ENCODE measurements at places on chromosomes 12 and 14.

GRCh38 chr14:69580009-69580577, 5.4 kb upstream of the CCDC177 start:
- peaks cover 6% of the 10 kb centered on the region for H3K27me3 ChIP-seq
- no peaks in the 10 kb centered on the region for H3K36me3 ChIP-seq
- H3K4me1 ChIP-seq: no peaks in the 10 kb centered on the region
- H3K4me3 ChIP-seq: no peak overlapping the region
- no peak overlapping the region for H3K27ac ChIP-seq

DNA sequence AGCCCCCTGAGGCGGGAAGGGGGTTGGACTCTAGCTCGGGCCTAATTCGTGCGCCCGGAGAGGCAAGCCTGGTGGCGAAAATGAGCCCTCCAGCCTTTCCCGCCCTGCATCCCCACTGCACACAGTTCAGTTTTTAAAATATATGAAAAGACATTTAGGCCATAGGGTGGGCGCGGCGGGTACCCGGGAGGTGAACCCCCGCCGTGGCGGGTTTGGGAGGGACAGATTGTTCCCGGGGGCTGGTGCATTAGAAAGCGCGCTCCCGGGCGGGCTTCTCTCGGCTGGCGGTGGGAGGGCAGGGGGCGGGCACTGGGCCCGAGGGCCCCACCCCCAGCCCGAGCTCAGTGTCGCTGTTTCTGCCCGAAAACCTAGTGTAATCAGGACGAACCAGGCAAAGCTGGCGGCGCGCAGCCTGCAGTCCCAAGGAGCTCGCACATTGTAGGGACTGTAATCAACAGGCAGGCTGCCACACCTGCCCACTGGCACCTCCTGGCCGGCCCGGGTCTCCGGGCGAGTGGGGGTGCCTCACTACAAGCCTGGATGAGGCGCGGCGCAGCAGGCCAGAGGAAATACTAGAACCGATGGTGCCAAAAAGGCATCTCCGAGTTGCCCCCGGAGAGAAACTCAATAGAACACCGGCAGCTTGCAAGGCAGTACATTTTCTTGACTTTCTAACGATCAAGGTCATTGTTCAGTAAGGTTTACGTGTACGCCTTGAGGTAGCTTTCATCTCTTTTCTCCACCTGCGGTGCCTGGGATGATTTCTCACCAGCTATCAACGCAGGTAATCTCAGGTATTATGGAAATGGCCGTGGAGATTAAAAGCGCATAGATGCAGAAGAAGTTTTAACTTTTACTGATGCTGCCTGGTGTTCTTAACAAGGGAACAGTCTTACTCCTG, 764 bp upstream of the SPTB start:
- peak; percentile 68 for DNase-seq
- no peak overlapping the region for H3K27ac ChIP-seq
- H3K36me3 ChIP-seq: no peaks in the 10 kb centered on the region
- H3K4me3 ChIP-seq: peak overlapping the region; percentile 68
- peaks cover 26% of the 10 kb centered on the region for H3K27me3 ChIP-seq

GRCh38 chr12:37565112-37565511, 751.5 kb upstream of the ALG10B start:
- no peaks in the 10 kb centered on the region for H3K36me3 ChIP-seq
- no peaks in the 10 kb centered on the region for H3K4me1 ChIP-seq
- no peak overlapping the region for H3K27ac ChIP-seq
- no peak overlapping the region for H3K4me3 ChIP-seq

GRCh38 chr14:42556551-42556950, 949.9 kb downstream of the LRFN5 start:
- no peak overlapping the region for H3K27ac ChIP-seq
- H3K4me3 ChIP-seq: no peak overlapping the region
- no peak for DNase-seq
- H3K4me1 ChIP-seq: no peaks in the 10 kb centered on the region
- H3K27me3 ChIP-seq: no peaks in the 10 kb centered on the region

DNA sequence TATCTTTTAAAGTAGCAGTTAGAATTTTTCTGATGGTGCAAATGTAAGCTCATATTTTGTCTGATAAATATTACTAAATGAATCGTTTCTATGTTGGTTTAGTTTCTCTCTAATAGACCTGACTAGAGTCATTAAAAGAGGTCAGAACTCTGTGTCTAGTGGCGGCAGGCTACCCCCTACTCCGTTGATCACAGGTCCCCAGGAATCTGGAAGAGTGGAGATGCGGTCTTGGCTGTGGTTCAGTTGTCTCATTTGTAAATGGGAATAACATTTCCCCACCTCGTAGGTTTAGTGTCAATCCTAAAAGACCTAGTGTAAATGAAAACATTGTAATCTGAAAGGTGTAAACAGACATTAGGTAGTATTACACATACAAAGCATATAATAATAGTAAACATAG, 4.7 kb upstream of the FOXJ2 start:
- H3K4me3 ChIP-seq: peak overlapping the region; percentile 81
- H3K36me3 ChIP-seq: no peaks in the 10 kb centered on the region
- no peak overlapping the region for H3K27ac ChIP-seq
- H3K4me1 ChIP-seq: peaks cover 31% of the 10 kb centered on the region

DNA sequence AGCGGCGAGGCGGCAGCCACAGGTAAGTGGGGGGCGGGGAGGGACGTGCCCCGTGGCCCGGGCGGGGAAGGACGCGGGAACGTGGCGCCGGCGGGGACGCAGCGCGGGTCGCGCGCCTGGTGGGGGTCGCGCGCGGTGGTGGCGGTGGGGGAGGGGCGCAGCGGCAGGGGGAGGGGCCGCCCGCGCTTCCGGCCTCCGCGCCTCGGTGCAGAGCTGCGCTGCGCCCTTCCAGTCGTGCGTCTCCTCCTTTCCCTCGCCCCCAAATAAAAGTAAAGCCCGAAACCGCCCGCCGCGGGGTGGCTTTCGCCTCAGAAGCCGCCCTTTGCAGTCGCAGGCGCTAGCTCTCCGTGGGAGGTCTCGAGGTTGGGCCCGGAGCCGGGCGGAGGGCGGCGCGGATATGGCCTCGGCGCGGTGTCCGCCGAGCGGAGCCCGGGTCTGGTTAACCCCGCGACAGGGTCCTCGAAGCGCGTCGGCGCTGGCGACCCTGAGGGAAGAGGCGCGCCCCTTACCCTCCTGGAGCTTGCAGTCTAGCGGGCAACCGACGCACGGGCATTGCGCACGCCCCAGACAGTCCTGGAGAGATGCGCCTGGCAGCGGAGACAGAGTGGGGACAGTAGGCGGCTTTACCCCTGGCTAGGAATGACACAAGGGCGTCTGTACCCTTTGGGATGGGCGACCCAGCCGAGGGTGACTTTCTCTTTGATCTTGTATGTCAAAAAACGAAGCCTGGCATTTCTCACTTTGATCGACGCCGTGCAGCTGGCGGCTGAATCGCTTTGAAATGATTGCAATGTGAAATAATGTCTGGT, 589 bp downstream of the ATF1 start:
- peak; percentile 91 for DNase-seq
- H3K4me3 ChIP-seq: peak overlapping the region; percentile 83
- peaks cover 2% of the 10 kb centered on the region for H3K36me3 ChIP-seq
